Activated B cell treated with CpG ODN at 0.5 μM for 24 hours (primary cell): ENCODE measurements at places on chromosomes 7 and 10. TPM values are rescaled to one million over a fixed set of nuclear protein-coding genes. Genes with fewer than 3 reads are reported as not detected.

Gene CALML3
- not detected in 2 replicates for total RNA-seq

GRCh38 chr7:48617993-48618392 lies 306.4 kb upstream of the CDC14C start:
- no peak for DNase-seq

GRCh38 chr10:12513003-12513365 lies 163.6 kb downstream of the CAMK1D start:
- DNase-seq, result no peak

Gene NEURL1
- total RNA-seq, result 0.61 and 0.93 TPM in 2 replicates

DNA sequence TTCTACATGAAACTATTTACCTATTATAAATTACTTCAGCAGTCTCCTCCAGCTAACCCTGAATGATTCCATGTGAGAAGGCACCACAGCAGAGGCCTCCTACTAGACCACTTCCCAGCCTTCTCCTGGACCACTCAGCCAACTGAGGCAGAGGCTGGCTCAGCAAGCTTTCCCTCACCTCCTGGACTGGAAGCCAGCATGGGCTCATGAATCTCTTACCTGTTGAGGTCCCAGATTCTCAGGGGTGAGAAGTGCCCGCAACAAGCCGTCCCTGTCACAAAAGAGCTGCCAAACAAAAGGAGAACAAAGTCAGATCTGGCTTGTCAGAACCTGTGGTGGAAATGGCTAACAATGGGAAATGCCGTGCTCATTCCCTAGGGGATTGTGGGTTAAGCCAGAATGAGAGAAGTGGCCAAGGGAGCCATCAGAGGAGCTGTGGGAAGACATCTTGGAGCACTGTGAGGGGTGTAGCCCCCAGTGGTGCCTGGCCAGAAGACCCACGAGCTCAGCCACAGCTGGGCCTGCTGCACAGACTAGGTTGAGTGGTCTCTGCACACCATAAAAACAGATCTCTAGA lies 36.5 kb downstream of the DPCD start:
- no peak for DNase-seq

Gene IFIT1B
- not detected in 2 replicates for total RNA-seq

DNA sequence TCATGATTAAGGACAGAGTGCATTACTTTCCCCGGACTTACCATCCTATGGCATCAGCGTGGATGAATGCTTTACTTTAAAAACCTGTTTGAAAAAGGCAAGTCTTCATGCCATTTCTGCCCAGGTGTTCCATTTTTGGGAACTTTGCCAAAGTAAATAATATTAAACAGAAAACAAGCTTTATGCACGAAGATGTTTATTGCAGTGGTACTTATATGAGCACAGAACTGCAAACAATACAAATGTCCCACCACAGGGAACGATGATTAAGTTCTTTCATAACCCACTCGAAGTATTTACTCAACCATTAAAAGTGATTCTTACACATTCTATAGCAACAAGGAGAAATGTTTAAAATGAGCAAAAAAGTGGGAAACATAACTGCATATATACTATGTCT lies 109.7 kb upstream of the GDF10 start:
- DNase-seq, result no peak

Gene PNLIP
- total RNA-seq, result not detected in 2 replicates
